ENCODE measurements at places on chromosomes 2 and 18.
A peak's percentile ranks its signal among the peaks of the same experiment; 100 is the strongest.

DNA sequence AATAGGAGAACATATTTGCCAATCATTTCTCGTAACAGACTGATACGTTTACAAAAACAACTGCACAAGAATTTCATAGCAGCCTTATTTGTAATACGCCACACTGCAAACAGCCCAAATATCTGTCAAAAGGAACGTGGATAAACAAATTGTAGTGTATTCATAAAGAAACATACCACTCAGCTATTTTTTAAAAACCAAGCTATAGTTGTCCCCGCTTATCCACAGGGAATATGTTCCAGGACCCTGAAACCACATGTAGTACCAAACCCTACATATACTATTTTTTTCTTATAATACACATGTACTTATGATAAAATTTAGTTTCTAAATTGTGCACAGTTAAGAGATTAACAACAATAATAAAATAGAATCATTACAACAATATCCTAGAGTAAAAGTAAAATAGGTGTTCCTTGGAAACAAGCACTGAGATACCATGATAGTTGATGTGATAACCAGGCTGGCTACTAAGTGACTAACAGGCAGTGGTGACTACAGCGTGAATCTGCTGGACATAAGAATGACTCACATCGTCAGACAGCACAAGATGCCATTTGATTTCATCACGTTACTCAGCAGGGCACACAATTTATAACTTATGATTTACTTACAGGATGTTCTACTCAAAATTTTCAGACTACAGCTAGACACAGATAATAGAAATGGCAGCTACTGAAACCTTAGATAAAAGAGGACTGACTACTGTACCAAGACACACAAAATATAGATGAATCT lies 367.4 kb downstream of the NCKAP5 start:
- no peak for DNase-seq

DNA sequence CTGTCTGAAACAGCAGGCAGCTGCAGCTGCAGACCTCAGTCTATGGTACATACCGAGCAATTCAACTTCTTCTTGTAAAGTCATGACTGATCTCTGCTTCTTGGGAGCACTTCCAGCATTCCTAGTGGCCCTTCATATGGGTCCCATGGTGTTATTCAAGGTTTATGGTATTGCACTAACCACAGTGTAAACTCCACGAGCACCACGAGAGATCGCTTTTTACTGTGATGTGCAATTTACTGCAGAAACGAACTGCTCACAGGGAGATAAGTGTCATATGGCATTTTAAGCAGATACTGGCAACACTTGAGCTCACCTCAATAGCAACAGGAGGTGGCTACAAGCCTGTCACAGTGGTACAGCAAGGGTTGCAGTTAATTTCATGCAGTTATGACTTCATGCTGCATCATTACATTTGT lies 38.6 kb upstream of the SH3BP4 start:
- peak; percentile 62 for DNase-seq

DNA sequence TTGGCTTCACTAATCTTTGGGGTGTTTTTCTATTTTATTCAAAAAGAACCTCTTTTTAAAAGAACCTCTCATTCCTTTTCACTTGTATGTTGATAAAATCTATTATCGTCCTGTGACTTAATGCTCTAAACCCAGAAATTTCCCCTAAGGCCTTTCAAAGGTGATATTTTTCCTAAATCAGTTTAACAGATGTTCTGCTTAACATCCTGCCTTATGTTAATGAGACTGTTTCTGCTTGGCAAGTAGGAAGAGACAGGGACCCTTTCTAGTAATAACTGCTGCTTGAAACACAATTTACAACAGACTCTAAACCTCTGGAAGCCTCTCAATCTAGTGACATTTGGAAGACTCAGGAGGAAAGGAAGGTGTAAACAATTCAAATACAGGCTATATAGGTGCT lies 128.8 kb downstream of the KCNJ3 start:
- no peak for DNase-seq

DNA sequence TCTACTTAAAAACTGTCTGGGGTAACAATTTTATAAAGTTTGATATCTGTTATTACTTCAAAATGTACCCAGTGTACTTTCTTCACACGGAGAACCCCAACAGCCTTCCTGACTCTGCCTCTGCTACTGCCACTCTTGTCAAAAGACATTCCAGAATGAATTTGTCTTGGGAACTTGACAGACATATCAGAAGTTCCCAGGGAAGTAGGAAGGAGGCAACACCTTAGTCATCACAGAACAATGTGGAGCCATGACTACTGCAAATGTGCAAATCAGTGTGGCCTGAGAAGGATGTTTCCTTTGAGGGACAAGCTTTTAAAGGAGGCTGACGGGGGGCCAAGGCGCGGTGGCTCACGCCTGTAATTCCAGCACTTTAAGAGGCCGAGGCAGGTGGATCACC lies 133.8 kb upstream of the RNF152 start:
- no peak for DNase-seq

GRCh38 chr18:60508108-60508507 lies 135.5 kb upstream of the MC4R start:
- DNase-seq, result no peak

DNA sequence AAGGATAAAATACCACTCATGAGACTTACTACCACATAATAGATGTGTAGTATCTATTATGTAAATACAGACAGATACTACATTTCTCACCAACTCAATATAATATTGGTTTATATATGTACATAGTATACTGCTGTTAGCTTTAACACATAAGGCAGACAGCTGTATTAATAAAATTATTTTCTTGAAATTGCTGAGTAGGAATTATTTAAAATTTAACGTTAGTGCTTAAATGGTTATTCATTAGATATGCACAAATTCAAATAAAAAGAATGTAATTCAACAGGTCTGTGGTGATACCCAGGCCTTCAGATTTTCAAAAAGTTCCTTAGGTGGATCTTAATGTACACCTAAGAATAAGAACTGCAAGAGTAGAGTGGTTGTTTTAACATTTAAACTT lies 59.0 kb downstream of the PRPF40A start:
- DNase-seq, result no peak

DNA sequence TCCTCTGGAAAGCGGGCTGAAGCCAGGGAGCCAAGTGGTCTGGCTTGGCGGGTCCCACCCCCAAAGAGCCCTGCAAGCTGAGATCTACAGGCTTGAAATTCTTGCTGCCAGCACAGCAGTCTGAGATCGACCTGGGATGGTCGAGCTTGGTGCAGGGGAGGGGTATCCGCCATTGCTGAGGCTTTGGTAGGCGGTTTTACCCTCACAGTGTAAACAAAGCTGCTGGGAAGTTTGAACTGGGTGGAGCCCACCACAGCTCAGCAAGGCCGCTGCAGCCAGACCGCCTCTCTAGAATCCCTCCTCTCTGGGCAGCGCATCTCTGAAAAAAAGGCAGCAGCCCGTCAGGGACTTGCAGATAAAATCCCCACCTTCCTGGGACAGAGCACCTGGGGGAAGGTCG lies 12.6 kb upstream of the FLACC1 start:
- DNase-seq, result no peak

- peak; percentile 71 for DNase-seq
Measured at GRCh38 chr2:108594132-108594981, 60.1 kb downstream of the LIMS1 start.

DNA sequence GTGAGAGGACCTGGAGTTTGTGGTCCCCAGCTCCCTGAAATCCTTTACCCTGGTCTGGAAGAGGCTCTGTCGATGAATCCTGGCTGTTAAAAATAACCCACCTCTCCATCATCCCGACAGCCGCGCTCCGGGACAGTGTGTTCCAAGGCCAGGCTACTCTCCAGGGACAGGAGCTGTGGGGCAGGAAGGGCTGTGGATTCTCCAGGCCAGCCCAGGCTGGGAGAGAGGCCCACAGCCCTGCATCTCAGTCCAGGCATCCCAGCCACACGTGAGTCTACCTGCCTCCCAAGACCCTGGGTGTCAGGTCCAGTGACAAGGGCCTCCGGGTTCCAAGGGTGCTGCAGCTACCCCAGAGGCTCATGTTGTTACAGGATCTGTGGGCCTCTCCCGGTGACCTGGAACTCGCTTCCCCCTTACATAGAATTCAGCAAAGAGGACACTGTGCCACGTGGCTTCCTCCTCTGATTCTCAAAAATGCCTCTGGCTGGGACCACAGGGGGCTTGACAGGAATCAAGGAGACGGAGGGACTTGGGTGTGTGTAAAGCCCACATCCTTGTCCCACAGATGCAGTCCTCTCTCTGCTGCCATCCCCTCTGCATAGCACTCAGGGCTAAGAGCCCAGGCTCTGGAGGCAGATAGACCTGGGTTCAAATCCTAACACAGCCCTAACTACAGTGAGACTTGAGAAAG lies 17.3 kb downstream of the ADRA2B start:
- DNase-seq, result no peak

GRCh38 chr2:130720528-130720927 lies 8.3 kb upstream of the GPR148 start:
- DNase-seq, result no peak

GRCh38 chr2:220374282-220374681 lies 746.9 kb downstream of the SLC4A3 start:
- no peak for DNase-seq

DNA sequence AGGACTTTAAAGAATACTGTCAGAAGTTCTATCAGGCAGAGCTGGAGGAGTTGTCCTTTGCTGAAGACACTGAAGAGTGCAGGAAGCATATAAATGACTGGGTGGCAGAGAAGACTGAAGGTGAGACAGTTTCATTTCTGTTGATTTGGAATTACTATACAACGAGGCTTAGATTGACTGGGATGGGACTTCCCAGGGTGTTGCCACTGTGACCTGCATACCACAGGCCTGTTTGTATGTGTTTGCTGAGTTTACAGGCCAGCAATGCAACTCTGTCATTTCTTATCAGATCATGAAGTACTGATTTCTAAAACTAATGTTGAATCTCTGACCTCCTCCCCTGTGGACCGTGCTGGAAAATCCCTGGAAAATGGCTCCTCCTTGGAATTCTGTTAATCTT lies 11.8 kb downstream of the SERPINB8 start:
- DNase-seq, result no peak

- DNase-seq, result peak; percentile 68
Measured at GRCh38 chr2:133362061-133362476, 206.2 kb downstream of the NCKAP5 start.

DNA sequence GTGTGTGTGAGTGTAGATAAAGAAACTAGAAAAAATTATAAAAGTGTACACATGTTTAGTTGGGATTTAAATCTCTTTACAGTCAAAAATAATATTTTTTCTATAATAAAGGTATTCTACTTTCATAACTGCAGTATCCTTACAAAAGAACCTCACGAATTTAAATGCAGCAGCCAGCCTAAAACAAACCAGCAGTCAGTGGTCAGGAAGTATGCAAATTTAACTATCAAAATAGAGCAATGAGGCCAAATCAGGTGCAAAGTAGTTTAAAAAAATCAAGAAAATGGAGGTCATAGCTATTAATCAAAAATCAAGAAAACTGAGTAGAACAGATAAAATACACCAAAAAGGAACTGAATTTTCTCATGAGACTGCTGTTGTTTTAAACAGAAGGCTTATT lies 407.1 kb downstream of the CDH19 start:
- DNase-seq, result no peak

DNA sequence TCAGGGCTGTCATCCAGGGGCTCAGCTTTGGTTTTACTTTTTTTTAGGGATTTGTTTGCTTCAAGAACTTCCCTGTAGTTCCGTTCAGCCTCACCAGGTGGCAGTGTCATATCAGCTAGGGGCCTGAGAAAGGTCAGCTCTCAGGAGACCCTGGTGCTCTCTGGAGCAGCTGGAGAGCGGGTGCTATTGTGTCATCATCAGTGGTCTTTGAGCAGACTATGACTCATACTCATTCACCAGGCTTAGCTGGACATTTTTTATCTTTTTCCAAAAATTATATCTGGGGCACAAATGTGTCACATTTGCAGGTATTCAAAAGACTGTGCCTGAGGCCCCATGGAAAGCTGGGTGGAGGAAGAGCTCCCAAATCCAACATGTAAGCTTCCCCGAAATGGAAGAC lies 24.4 kb downstream of the ZNF892 start:
- DNase-seq, result peak; percentile 73

DNA sequence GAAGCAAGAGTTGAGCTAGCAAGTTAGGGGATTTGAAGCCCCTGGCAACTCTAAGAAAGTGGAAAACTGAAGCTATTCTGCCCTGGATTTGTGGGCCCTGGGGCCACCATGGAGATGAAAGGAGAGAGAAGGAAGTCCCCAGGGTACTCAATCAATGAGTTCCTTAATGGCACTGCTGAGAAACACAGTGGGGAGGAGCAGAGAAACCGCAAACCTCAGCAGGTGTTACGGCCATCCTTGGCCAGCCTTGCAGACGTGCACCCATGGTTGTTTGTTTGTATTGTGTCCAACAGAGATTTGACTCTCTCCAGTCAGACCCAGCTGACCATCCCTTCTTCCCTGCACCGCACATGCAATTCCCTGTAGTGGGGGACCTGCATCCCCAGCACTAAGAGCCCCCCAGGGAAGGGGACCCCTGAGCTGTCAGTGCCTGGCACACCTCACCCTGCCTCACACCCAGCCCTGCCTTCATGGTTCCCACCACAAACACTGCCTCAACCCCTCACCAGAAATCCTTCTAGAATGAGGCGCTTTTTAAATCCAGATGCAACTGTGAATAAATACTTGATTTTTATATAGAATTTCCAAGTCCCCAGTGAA lies 255.3 kb downstream of the SH3BP4 start:
- DNase-seq, result no peak

DNA sequence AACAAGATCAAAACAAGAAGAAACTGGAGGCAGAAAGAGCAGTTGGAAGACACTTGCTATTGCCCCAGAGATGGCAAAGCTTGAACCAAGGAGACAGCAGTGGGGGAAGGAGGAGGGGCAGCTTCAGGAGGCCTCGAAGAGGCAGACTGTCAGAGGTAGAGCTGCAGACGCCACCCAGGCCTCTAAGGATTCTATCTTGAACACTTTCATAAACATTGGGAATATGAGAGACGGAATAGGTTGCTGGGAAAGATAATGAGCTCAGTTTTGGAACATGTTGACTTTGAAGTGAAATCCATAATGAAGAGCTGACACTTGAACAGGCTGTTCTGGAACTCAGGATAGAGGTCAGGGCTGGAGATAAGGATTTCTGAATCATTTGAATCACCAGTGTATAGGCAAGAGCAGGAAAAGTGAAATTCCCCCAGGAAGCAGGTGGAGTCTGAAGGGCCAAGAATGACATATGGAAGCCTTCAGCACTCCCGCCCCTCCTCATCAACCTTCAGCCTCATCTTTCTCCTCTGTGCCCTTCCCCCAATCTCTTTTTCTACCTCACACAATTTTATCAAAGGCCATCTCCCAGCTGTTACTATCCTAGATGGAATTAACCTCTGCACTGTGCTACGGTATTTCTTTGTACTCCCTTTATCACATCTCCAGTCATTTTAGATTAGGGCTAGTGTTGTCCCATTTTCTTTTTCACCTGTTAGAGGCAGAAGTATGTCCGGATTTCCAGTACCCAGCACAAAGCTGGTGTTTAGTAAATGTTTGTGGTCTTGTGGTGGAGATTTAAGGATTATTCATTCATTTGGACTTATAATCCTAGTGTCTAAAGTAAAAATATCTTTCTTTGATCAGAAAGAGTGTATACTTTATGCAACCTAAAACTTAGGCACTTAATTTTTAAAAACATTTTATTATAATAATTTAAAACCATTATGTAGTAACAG lies 47.5 kb upstream of the RTN4 start:
- no peak for DNase-seq
